Calu3 (cell line): ENCODE measurements at places on chromosomes 16 and 17.

- no peak for DNase-seq
Observed at GRCh38 chr17:50257676-50258224, 16.5 kb upstream of the TMEM92 start.

DNA sequence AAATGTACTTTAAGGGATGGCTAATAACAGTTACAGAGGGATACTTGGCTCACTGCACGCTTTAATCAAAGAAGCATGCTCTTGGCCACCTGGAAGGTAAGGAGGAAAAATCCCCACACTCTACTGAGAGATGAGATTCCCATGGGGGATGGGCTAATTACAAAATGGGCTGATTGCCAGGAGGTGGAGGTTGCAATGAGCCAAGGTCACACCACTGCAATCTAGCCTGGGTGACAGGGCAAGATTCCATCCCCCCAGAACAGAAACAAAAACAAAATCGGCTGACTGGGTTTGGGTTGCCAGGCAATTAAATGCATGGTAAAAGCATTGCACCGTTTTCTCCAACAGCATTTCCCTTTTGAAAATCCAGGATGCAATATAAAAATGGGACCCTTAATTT is 18.0 kb downstream of the N4BP1 start:
- DNase-seq, result no peak

DNA sequence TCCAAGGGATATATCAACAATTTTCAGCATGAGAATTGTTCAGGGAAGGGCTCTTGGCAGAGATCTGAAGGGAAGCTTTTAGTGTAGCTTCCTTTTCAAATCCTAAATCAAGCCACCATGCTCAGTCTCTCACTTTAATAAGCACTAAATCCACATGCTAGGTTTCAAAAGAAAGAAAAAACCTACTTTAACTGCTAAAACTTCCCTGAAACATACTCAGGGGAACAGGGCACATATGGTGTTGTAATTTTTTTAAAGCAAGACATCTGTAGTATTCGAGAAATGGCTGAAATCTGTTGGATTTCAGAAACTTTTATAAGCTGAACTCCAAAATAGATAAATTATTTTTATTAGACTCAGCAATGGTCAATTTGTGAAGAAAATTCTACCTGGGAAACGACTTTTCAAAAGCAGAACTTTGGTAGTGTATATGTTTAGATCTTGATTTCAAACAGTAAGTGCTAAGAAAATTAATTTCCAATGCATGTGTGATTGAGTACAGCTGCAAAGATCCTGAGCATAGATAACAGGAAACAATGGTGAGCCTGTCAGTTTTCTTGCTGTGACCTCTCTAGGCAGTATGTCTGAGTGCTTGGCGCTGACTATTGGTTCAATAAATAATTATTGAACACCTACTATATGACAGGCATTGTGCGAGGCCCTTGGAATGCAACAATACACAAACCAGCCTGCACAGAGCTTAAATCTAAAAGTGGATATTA is 804.5 kb upstream of the SOX9 start:
- no peak for DNase-seq

DNA sequence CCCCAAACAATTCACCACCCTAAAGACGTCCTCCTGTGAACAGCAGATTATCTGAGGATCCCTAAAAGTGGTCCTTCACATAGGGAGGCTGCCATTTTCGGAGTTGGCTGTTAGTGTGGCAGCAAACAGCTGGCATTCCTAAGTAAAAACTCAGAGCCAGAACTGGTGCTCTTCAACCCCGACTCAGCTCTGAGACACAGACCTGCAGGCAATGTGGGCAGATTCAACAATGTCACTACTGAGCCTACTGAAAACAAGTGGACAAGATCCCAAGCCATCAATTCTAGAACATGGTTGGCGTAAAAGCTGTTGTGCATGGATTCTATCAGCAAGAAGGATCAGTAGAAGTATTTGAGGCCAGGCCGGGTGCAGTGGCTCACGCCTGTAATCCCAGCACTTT is 247.2 kb downstream of the NTN1 start:
- no peak for DNase-seq

- DNase-seq, result peak; percentile 34
Observed at GRCh38 chr17:34318474-34318873, 761 bp upstream of the CCL8 start.

DNA sequence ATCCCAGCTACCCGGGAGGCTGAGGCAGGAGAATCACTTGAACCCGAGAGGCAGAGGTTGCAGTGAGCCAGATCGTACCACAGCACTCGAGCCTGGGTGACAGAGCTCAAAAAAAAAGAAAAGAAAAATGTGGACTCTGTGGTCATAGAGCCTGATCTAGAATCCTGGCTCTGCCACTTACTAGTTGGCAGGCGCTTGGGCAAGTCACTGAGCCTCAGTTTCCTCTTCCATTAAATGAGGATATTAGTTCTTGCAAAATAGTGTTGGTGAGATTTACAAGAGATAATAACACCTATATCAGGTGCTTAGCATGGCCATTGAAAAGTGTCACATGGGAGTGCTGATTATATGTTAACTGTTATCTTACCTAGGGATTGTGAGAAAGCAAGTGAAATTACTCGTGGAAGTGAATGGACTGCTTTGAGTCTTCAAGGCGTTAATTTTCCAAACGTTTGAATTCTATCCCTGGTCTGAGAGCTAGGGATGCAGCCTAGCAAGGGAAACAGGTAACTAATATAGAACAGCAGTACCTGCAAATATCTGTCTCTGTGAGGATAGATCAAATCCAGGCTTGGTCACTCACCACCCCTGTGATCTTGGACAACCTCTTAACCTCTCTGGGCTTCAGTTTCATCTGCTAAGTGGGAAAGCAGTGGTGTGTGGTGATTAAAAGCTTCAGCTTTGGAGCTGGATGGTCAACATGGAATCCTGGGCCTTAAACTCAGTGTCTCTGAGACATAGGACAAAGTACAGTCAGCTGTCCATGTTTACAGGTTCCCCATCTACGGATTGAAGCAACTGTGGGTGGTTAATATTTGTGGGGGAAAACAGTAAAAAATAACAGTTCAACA is 953 bp upstream of the NSMCE1 start:
- DNase-seq, result no peak

DNA sequence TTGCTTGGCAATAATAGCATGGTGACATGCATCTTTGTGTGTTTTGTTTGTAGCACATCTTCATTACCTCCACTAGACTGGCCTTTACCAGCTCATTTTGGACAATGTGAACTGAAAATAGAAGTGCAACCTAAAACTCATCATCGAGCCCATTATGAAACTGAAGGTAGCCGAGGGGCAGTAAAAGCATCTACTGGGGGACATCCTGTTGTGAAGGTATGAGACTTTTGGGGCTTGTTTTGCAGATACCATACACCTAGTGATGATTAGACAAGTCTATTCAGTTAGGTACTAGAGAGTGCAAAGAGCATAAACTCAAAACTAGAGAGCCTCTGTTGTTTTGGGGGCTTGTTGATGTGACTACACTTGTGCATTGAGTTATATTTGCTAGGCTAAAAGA is 41.2 kb downstream of the NFATC3 start:
- DNase-seq, result no peak

DNA sequence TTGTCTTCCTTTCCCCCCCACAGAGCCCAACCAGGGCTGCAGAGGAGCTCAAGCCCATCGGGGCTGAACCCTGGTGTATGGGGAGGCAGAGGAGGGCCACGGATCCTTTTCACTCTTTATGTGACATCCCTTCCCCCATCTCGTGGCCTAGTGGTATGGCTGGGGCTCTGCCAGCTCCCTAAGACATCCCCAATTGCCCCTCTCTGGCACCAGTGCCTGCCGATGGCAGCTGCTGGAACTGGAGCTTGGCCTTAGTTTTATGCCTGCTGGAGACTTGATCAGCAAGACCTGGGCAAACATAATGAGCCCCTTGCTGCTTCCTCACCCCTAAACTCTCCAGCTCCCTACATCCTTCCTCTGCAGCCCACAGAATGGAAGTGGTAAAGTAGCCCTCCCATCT is 8.0 kb upstream of the TOP2A start:
- no peak for DNase-seq

- no peak for DNase-seq
Observed at GRCh38 chr17:60993497-60993896, 315.8 kb downstream of the BCAS3 start.

- DNase-seq, result no peak
Observed at GRCh38 chr17:67509390-67510287, 132.6 kb downstream of the PITPNC1 start.

- DNase-seq, result peak; percentile 92
Observed at GRCh38 chr17:40038882-40039513, 15.2 kb downstream of the MED24 start.

- DNase-seq, result no peak
Observed at GRCh38 chr16:52740766-52741165, 193.8 kb upstream of the TOX3 start.

- DNase-seq, result no peak
Observed at GRCh38 chr16:81530814-81531213, 86.2 kb downstream of the CMIP start.

DNA sequence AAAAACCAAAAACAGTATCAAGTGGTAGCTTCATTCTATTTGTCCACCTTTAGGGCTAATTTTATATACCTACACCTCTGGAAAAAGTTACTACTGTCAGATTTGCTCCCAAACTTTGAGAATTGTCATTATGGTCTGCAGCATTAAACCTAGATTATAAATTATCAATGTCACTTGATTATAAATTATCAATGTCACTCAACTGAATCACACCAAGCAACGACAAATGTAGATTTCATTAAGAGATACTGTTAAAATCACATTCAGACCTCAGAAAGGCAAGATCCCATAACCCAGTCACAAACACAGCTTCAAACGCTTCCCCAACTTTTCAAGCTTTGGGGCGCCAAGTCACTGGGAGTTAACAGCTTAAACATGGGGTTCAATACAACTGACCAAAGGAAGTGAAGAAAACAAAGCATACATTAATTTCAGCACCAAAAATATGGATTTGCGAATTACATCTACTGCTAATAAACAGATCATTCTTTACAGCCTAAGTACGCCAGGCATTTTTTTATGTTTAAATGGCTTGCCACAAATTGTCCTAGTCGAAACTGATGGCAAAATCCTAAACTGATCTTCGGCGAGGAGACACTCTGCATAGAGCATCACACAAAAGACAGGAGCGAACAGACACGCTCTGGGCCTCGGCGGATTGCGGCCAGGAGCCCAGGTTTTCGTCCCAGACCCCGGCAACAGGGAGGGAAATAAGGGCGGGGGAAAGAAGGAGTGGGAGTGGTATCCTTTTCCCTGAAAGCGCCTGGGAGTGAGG is 981 bp downstream of the GLG1 start:
- no peak for DNase-seq

GRCh38 chr16:79897104-79897452 is 296.5 kb upstream of the MAF start:
- no peak for DNase-seq

GRCh38 chr16:22001591-22001990 is 675 bp upstream of the PDZD9 start:
- DNase-seq, result no peak

GRCh38 chr16:64051824-64052223 is 1070.0 kb downstream of the CDH11 start:
- DNase-seq, result no peak

DNA sequence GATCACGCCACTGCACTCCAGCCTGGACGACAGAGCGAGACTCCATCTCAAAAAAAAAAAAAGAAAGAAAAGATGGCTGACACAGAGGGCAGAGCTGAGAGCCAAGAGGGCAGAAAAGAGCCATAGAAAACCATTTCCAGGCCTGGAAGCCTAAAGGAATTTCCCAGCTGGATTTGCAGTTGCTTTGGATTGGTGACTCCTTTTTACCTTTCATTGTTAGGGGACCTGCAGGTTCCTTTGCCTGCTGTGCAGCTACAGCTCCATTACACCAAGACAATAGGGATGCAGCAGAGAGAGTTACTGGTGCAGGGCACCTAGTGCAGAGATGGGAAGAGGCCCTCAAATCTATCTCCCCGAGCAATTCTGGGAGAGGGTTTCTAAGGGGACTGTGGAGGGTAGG is 18.4 kb downstream of the ZNF668 start:
- DNase-seq, result no peak

- DNase-seq, result peak; percentile 23
Observed at GRCh38 chr16:23557779-23558702, 514 bp downstream of the UBFD1 start.

DNA sequence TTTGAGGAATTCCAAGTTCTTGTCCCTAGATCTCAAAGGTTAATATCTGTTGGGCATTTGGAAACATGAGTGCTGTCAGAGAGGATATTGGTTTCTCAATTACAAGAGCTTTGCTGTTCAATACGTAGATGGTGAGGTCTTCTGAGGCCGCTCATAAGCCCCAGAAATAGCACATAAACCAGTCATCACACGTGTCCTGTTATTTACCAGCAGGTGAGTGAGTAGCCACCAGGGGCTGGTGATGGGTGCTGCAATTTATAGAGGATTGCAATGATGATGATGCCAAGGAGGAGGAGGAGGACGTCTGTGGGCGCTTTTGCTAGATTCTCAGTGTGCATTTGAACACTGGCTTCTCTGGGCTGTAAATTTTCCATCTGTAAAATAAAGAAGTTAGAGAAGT is 89.0 kb downstream of the SALL1 start:
- no peak for DNase-seq

GRCh38 chr16:68710211-68710610 is 26.9 kb upstream of the CDH1 start:
- DNase-seq, result no peak

- DNase-seq, result peak; percentile 35
Observed at GRCh38 chr16:85491058-85491771, 121.9 kb upstream of the GSE1 start.

- DNase-seq, result no peak
Observed at GRCh38 chr17:79243603-79243990, 169.0 kb downstream of the ENGASE start.

DNA sequence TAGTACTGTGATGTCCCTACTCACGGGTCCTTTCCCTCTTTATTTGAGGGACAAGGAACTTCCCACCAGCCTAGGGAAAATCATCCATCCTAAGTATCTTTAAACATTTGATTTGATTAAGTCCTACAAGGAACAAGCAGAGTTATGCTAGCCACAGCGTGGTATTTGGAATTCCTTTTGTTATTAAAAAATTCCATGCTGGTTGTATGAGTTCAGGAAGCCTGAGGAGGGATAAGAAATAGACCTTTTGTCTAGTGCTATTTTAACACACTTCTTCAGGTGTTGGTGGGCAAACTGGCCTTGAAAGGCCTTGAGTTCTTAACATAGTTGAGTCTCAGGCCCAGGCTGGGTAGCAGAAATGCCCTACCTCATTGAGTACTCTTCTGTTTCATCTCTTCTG is 105.4 kb upstream of the TBX2 start:
- DNase-seq, result no peak

DNA sequence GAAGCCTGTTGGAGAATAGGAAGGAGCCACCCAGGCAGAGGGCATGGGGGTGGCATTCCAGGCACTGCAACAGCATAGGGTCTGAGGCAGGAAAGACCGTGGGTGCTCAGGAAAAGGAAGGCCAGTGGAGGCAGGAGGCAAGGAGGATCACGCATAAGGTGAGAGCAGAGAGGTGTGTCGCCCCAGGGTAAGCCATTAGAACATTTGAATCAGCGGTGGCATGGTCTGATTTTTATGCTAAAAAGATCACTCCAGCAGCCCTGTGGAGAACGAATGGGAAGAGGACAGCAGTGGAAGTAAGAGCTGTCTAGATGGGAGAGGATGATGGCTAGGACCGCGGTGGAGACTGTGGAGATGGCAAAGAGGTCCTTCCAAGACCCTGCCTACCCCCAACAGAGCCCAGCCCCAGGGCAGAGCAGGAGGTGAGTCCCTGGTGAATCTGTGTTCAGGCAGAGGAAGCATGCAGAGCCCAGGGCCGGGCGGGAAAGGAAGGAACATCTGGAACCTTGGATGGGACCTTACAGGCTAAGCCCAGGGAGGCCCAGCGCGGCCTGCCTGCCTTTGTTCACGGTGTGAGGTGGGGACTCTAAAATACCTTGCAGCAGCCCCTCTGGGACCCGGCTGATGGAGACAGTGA is 7.8 kb downstream of the LPO start:
- no peak for DNase-seq
